ENCODE measurements at places on chromosomes 7 and 10.

DNA sequence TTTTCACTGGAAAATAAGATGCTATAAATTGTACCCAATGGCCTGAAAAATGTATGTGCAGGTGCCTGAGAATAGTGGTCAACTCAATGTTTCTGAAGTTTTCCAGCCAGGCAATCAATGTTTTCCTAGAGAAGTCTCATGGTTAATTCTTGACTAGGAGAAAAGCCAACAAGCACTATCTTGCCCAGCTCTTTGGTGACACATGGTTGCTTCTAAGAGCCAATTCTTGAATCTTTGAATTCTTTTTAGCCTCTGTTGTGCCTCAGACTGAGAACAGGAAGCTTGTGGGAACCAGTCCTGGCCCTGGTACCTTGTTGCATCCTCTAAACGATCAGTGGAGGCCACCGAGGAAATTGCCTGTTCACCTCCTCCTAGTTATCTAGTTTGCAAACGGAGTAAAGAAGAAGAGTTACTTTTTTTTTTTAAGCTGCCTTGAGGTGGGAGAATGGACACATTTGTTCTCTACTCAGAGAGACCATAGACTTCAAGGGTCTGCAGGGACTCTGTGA is 144.0 kb upstream of the MKLN1 start:
- DNase-seq = no peak

GRCh38 chr7:144936314-144936713 is 100.5 kb upstream of the TPK1 start:
- no peak for DNase-seq

GRCh38 chr7:141737118-141737835 is 881 bp upstream of the SSBP1 start:
- no peak for DNase-seq

- DNase-seq = no peak
Measured at GRCh38 chr7:24115661-24116060, 168.3 kb upstream of the NPY start.

DNA sequence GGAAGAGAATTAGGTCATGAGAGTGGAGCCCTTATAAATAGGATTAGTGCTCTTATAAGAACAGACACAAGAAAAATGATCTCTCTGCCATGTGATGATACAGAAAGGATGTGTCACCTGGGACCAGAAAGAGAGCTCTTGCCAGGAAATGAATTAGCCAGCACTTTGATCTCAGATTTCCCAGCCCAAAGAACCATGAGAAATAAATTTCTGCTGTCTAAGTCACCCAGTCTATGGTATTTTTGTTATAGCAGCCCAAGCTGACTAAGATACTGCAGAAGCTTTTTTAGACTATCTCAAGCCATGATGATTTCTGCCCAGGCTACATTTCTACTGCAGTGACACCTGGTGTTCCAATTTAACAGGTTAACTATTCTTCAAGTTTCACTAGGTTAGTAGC is 84.8 kb downstream of the RSU1 start:
- DNase-seq = no peak

GRCh38 chr7:1952169-1952760 is 280.5 kb downstream of the MAD1L1 start:
- DNase-seq = no peak

- DNase-seq = no peak
Measured at GRCh38 chr7:212754-213153, 20.4 kb downstream of the FAM20C start.
